ENCODE measurements at places on chromosomes 12 and 14.

DNA sequence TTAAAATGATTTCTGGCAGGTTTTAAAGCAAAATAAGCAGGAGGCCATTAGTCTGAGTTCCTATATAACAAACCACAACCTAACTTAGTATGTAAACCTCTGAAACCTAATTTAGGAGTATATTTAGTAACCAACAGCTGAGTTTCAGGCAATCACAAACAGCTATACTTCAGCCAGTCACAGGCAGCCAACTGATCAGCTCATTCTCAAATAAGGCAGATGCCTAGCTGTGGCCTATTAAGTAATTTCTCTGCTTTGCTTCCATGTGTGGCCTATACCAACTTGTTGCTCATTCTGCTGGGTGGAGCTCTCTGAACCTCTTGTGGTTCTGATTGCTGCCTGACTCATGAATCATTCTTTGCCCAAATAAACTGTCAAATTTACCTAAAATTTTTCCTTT is 408.9 kb upstream of the FBXO33 start:
- no peak for DNase-seq

GRCh38 chr12:85825746-85826145 is 10.5 kb downstream of the RASSF9 start:
- no peak for DNase-seq

- DNase-seq = no peak
Measured at GRCh38 chr12:2229661-2230539, 177.1 kb downstream of the CACNA1C start.

DNA sequence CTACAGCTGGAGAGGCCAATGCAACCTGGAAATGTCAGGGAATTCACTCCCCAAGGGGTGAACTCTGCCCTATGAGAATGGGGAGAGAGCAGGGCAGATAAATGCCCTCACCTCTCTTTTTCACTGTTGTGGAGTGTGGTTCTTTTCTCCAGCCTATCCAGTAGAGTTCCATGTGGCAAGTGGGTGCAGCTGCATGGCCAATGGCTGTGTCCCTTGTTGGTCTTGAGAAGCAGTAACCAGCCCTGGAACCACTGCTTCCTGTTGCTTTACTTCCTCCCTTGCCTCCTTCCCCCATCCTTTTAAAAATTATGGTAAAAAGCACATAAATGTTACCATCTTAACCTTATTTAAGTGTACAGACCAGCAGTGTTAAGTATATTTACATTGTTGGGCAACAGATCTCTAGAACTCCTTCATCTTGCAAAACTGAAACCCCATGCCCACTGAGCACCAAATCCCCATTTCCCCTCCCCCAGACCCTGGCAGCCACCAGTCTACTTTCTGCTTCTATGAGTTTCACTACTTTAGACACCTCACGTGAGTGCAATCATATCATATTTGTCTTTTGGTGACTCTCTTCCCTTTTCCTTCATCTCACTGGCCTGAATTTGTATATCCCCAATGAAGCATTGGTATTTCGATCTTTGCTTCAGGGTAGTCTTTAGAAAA is 77.0 kb upstream of the GRIP1 start:
- DNase-seq = no peak

- no peak for DNase-seq
Measured at GRCh38 chr14:59161561-59162175, 26.8 kb upstream of the DAAM1 start.

DNA sequence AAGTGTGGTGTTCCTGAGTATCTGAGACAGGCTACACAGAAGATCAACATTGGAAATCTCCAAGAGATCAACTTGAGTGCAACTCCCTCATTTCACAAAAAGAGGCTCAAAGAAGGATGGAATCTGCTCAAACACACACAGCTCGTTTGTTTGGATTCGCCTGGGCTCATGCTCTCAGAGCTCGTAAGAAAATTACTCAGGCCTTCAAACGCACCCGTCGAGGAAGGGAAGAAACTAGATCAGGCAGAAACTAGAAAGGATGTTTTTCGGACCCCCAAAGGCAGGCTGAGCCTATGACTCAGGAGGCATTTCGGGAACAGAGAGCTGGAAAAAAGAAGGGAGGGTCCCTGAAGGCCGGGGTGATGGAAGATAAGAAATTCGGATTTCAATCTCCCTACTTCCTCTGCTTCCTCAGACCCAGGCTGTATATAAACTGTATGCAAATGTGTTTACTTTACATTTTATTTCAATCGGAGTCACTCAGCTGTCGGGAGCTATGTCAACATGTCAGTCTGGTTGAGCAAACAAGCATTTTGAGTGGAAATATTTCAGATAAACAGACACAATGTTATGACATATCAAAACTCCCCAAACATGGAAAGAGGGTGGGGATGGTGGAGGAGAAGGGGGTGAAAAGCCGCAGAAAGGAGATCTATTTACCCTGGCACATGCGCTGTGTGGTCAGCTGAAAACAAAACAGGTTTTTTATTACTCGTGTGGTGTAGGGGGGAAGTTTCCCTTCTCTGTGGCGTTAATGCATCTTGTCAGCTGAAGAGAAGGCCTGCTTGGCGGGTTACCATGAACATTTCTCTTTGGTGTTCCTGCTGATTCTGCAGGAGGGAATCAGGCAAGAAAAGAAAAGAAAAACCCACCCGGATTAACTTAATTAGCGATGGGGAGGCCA is 129.1 kb upstream of the TBX3 start:
- peak; percentile 37 for DNase-seq

DNA sequence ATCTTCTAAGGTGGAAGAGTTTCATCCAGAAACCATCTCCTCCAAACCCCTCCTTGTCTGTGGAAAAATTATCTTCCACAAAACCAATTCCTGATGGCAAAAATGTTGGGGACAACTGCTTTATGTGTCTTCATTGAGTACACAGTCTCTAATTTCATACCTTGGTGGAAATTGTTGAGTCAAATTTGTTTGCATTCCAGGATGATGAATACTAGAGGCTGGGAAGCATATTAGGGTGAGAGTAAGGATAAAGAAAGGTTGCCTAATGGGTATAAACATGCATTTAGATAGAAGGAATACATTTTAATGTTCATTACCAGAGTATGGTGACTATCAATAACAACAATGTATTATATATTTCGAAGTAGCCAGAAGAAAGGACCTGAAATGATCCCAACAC is 98.2 kb downstream of the C12orf42 start:
- no peak for DNase-seq

DNA sequence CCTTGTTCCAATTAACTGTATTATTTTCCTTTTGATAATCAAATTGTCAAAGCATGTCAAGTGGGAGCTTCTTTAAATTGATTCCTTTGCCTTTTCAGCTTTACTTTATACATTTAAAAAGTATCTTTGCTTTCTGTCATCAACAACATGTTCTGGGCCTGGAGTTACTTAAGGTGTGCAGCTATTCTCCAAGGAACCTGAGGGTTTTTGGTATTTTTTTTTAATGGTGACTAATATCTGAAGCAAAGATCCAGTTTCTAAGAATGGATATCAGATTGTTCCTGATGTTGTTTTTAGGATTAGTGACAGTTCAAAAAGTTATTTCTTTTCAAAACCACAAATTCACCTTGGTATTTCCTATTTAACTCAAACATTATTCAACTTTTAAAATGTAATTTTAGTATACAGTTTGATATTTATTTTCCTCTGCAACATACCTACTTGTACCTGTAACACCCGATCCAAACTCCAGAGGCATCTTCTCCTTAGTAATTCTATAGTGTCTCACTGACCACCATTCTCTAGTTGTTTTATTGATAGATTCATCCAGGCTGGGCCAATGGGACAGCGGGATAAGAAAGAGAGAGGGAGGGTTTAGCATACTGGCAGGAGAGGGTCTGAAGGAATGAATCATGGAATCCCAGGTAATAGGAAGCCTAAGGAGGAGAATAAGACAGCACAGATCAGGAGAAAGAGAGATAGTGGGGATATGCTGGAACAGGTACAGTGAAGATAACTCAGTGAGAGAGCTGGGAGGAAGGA is 3.1 kb downstream of the CBLN3 start:
- no peak for DNase-seq

GRCh38 chr12:3117591-3118015 is 40.4 kb downstream of the TSPAN9 start:
- DNase-seq = no peak

- DNase-seq = no peak
Measured at GRCh38 chr14:105527381-105527825, 1.0 kb downstream of the TMEM121 start.

DNA sequence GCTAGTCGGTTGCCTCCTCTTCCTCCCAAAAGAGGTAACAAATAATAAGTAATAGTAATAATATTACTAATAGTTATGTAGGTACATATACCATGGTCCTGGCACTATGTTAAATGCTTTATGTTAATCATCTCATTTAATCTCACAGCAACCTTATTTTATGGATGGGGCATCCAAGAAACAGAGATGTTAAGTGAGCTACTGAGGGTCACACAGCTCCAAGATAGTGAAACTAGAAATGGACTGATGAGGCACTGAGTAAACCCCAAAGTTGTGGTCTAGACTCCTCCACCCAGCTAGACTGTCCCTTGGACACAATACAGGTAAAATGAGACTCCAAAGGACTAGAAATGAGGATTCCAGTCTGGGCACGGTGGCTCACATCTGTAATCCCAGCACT is 15.1 kb downstream of the ZFHX2 start:
- no peak for DNase-seq

DNA sequence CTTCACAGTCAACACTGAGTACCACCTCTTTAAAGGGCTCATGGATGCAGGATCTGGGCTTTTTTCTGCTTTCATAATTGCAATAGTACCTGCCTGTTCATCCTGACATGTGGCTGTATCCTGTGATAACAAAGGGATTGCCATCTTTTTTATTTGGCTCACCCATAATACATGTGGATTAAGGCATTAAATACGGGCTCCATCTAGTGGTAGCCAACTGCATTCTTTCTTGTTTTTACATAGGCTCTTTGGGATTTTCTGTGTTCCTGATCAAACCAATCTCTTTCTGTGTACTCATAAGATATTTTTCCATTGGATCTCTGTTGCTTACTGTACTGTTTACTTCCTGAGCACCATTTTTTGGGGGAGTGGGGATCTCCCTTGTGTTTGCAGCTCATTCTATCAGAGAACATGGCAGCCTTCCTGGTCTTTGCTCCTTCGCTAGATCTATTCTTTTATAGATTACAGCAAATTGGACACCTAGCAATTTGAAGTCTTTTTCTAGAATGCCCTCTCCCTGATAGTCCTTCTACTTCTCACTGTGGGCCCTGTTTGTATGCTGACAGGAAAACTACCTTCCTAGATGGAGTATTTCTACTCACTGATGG is 723.4 kb upstream of the MDGA2 start:
- DNase-seq = peak; percentile 66

DNA sequence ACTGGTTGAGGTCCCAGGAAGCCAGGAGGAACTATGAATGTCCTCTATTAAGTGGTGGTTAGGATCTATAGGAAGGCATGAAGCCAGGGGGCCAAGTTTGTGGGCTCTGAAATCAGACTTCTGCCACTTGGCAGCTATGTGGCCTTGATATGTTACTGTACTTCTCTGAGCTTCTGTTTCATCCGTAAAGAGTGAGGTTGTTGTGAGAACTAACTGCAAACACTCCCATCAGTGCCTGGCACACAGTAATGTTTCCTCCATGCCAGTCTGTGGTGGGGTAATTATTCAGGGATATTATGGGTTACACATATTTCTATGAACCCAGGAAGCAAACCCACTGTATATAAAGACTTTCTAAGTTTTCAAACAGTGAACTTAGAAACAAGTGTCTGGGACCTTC is 57.4 kb downstream of the PLXNC1 start:
- peak; percentile 37 for DNase-seq

DNA sequence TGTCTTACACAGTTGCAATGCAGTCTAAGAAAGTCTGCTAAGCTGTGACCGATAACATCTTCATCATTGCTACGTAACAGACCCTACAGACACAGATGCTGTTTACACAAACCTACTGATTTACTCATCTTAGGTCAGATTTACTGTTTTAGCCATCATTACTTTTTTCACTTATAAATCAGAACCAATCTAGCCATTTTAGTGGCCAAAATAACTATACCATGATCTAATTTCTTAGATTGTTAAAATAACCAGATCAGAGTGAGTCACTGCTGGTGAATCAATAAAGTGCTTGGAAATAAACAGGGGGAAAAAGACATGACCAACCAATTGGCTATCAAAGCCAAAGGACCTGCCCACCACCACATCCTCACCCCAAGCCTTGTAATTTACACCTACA is 57.0 kb upstream of the FOXN3 start:
- no peak for DNase-seq

- no peak for DNase-seq
Measured at GRCh38 chr12:57511588-57512325, 8.6 kb downstream of the DDIT3 start.
